ENCODE measurements at places on chromosomes 5 and 9.

DNA sequence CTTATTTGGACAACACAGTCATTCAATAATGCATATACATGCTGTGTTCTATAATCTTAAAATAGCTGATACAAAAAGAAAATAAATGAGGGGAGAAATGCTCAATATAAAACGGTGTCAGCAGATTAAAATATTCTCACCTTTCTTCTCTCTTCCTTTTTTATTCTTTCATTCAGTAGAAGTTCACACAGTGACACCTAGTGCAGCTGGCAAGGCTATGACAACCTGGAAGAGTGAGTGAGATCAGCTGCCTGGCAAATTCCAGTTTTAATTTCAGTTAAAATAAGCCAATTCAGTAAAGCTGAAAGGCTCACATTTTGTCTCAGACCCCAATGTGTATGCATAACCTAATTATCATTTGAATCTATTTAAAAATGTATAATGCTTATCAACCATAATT lies 150.3 kb downstream of the RASEF start:
- peak; percentile 11 for DNase-seq

- no peak for DNase-seq
Measured at GRCh38 chr9:99172124-99173091, 49.3 kb downstream of the ALG2 start.

- no peak for DNase-seq
Measured at GRCh38 chr9:1702701-1703100, 312.4 kb upstream of the SMARCA2 start.

DNA sequence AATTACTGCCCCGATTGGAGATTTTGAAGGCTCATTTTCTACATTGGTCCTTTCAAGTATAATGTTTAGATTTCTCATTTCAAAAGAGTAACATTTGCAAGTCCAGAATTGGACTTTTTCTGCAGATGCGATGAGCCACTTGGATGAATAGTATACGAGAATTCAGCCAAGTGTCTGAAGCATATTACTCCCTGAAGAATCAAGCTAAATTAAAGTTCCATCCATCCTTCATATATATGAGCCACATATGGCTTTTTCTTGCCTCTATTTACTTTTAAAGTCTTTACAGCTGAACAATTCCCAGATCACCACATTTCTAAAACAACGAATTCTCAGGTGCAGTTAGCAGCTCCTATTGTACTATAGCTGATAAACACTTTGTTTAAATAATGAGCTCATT lies 288.7 kb downstream of the CEMIP2 start:
- no peak for DNase-seq

- DNase-seq: no peak
Measured at GRCh38 chr5:172096207-172096940, 89.9 kb upstream of the FBXW11 start.

GRCh38 chr5:179191506-179192184 lies 131.5 kb downstream of the ZNF354C start:
- no peak for DNase-seq

DNA sequence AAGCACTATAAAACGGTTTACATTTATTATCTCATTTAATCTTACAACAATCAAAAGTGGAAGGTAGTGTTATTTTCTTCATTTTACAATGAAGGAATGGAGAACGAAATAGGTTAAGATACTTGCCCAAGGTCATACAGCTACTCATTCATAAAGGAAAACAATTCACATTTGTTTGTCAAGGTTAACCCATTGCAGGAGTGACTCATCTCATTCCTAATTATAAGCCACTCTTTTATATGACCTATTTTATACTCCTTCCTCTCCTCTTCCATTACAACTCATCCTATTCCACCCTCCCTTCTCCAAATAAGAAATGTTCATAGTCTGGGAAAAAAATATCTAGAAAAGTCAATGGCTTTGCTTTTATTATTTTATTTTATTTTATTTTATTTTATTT lies 29.6 kb downstream of the CRHBP start:
- no peak for DNase-seq

- no peak for DNase-seq
Measured at GRCh38 chr5:124056326-124056990, 544.5 kb downstream of the CSNK1G3 start.

DNA sequence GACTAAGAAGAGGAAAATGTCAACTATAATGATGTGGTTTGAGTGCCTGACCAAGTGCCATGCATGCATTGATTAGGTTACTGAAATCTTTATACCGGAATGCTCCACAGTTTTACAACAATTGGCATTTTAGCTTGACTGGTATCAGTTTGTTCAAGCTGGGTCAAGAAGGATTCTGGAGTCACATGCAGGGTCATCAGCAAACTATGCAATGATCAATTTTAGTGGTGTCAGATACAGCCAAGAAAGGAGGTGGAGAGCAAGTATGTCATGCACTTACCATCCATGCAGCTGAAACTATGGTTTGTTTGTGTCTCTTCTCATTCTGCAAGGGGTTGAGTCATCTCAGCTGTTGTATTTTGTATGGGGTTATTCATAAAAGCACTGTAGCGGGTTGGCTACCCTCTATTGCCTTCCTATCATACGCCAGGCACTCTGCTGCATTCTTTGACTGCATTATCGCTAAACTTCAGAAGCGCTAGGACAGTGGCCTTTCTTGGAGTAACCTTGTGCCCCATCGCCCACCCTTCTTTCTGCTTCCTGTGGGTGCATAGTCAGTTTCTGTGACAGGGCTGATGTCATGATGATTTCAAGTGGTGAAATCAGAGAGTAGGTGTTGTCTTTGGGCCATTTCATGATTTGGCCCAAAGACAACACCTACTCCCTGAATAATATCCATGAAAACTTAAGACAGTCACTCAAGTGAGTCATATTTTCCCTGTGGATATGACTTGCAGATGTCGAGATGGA lies 145.4 kb downstream of the MTX3 start:
- no peak for DNase-seq

DNA sequence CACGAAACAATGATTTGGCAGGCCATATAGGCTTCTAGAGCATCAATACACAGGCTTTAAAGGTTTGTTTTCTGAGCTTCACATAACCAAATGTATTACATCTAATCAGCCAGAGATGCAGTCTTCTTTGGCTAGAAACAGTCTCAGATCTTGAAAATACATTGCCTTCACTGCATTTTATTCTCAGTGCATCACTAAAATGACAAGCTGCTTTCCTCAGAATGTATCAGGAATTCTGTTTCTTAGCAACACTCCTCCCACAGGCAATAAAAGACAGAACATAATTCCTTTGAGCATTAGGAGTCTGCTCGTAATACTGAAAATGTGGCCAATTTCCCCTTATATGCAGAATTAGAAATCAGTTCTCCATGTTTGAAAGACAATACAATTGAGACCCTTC lies 36.9 kb downstream of the FEM1C start:
- no peak for DNase-seq

GRCh38 chr9:8134635-8135034 lies 335.1 kb upstream of the DMAC1 start:
- no peak for DNase-seq

DNA sequence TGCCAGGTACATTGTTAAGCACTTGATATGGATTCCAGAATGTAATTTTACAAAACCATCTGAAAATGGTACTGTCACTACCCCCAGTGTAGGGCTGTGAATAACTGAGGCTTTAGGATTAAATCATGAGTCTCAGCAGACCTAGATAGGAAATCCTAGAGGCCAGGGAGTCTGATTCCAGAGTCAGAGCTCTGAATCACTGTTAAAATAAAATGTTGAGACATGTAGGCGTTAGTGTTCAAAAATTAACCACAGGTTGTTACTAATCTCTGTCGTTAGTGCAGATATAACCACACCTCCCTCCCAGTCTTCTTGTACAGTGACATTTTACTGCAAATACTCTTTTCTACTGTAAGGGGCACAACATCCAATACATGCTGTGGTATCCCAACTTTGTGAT lies 1828.8 kb downstream of the MAT2B start:
- DNase-seq: no peak

GRCh38 chr5:6383376-6383775 lies 5.0 kb upstream of the MED10 start:
- no peak for DNase-seq

GRCh38 chr9:27441741-27442070 lies 82.4 kb upstream of the IFNK start:
- no peak for DNase-seq

GRCh38 chr5:23084815-23085214 lies 231.7 kb upstream of the CDH12 start:
- no peak for DNase-seq

DNA sequence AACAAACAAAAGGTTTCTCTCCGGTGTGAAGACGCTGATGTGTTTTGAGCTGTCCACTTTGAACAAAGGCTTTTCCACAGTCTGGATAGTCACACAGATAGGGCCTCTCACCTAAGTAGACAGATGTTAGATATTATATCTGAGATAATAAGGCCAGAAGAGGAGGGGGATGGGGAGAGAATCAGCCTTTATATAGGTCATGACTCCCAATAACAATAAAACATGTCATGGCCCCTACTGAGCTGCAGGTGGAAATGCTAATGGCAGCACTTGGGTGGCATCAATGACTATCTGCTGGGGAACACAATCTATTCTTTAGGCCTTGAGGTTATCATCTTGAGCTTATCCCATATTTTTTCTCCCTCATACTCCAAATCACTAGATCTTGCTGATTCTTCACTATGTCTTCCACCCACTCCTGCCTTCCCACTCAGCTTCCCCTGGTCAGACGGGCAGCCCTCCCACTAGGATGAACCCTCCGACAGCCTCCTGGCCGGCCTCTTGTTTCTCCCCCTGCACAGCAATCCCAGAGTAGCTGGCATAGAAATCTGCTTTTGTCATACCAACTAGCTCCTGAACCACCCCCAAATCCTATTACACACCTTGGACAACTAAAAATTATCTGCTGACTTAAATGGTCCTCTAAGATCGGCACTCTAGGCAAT lies 11.5 kb upstream of the SLC35D2 start:
- DNase-seq: no peak

GRCh38 chr5:107580889-107581820 lies 89.6 kb downstream of the EFNA5 start:
- DNase-seq: no peak

GRCh38 chr9:99135456-99135855 lies 30.5 kb downstream of the TGFBR1 start:
- DNase-seq: no peak

GRCh38 chr9:38761999-38762398 lies 42.1 kb upstream of the FAM240B start:
- DNase-seq: no peak

- no peak for DNase-seq
Measured at GRCh38 chr9:127555840-127556820, 55.9 kb upstream of the STXBP1 start.

GRCh38 chr9:751137-752051 lies 90.1 kb upstream of the DMRT1 start:
- no peak for DNase-seq

DNA sequence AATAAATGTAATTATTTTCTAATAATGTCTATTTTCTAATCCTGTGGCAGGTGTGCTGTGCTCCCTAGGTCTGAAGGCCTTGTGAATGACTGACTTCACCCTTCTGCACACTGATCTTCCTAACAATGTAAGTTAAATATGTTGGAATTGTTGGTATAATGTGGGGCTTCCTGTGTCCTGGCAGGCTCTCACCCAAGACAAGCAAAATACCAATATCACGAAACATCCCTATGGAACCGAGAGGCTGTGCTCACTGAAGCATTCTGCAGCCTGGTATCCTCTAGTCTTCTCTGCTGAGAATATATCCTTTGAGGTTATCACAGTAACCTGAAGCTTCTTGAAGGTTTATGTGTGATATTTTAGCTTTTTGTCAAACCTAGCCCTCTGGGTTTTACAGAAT lies 159.4 kb downstream of the GABRB2 start:
- no peak for DNase-seq

- no peak for DNase-seq
Measured at GRCh38 chr5:172828911-172829431, 5.1 kb upstream of the ERGIC1 start.

GRCh38 chr9:137519553-137519952 lies 30.6 kb downstream of the PNPLA7 start:
- DNase-seq: no peak

DNA sequence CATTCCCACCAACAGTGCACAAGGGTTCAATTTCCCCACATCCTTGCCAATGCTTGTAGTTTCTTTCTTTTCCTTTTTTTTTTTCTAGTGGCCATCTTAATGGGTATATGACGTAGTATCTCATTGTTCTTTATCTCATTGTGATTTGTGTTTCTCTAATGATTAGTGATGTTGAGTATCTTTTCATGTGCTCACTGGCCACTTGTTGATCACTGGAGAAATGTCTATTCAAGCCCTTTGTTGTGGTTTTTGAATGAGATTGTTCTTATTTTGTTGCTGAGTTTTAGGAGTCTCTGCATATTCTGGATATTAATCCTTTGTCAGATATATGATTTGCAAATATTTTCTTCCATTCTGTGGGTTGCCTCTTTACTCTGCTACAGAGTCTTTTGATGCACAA lies 1.6 kb upstream of the TMED9 start:
- no peak for DNase-seq

DNA sequence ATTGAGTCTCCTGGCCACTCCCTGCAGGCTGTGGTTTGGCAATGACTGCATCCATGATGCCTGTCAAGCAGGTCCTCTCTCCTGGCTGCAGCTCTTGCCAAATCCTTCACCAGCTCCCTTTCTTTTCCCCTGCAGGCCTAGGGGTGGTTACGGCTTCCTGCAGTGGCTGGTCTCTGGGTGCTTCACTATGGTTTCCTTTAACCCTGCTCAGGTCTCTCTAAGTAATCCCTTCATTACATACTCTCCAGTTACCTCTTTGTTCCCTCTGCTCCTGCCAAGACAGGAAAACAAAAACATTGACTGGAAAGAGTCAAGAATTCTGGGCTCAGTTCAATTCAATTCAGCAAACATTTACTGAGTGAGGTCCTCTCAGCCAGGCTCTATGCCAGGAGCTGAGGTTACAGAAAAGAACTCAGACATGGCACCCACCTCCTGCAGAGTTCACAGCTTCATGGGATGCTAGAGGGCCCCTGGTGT lies 19.8 kb upstream of the PTPN3 start:
- no peak for DNase-seq

- DNase-seq: no peak
Measured at GRCh38 chr9:130905125-130905901, 8.7 kb upstream of the QRFP start.

DNA sequence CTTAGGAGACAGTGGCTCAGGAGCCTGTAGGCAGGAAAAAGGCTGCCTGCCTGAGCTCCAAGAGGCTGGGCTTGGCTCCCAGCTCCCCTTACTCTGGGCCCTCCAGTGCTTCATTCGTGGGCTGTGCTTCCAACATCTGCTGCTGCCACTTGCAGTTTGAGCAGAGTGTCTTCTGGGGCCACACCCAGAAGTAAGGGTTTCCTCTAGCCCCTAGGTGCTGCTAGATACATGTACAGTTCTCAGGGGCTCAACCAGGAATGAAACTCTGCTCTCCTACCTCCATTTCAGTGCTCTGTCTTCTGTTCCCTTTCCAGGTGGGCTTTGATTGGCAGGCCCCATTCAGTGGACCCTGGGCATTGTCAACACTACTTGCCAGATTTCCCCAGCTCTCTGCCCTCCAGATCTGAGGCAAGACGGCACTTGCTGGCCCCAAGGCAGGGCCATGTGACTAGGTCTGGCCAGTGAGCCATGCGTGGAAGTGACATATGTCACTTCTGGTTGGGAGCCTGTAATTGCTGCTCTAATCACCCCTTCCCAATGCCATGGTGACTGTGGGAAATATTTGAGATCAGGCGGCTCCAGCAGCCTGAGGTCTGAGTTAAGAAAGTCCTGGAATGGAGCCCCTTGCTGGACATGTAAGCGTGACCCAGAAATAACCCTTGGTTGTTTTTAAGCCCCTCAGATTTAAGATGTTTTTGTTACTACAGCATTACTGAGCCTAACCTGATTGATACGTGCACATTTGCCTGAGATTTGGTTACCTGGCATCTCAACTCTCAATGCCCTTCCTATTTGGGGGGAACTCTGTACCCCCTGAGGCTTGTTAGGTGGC lies 9.4 kb upstream of the BOD1 start:
- no peak for DNase-seq

- DNase-seq: no peak
Measured at GRCh38 chr5:127187706-127188105, 102.9 kb upstream of the MEGF10 start.
